Activated CD4-positive, alpha-beta T cell treated with anti-CD3 and anti-CD28 coated beads, Interleukin-2, amount 50 U/mL, for 1 hour (primary cell): ENCODE measurements at places on chromosomes 2 and 18.

GRCh38 chr2:67773851-67774250, 289.0 kb downstream of the C1D start:
- no peak for DNase-seq

- no peak for DNase-seq
Measured at GRCh38 chr2:72932045-72932740, 14.9 kb downstream of the EMX1 start.

DNA sequence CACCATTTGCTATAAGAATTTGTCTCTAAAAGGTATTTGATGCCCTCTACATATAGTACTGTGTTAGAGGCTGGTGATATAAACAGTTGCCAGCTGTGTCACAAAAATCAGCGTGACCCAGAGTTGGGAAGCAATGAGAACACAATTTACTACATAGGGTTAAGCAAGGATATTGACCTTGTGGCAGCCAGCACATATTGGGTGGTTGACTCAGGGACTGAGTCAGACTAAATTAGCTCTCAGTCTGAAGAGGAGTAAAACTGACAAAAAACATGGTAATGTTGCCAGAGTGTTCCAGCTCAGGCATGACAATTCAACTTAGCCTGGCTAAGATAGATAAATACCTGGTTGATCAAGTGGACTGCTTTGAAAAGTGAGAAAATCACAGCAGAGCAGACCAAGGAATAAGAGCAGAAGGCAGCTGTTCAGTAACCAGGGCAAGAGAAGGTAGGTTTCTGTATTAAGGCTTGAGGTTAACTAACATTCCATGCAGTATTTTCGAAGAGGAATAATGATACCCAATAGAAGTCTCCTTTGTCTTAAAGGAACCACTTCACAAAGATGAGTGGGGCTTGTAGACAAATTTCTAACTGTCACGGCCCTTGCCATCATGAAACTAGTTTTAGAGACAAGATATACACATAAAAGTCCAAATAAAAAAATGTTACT, 108.2 kb upstream of the ERBB4 start:
- no peak for DNase-seq

GRCh38 chr18:79902075-79902474, 49.4 kb downstream of the SLC66A2 start:
- DNase-seq, result no peak

DNA sequence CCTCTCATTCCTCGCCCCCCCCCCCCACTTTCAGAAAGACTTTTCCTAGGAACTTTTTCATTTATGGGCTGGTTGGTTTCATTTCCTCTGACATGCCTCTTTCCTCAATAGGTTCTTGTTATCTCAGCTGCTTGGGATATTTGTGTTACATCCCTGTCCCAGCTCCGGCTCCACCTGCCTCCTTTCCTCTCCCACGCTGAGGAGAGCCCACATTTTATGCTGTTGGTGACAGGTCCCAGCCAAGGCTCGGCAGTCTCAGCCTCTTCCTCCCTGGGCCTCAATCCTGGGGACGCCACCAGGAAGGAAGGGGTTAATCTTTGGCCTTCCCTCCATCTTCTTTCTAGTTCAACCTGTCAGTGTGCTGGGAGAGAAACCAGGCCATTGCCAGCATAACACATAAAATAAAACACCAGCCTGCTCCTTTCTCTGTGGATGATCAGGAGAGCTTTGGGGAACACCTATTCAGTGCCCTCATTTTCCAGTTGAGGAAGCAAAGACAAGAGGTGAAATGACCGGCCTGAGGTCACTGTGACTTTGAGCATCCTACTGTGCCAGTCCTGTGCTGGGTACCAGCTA, 216.9 kb upstream of the TNP1 start:
- DNase-seq, result no peak

DNA sequence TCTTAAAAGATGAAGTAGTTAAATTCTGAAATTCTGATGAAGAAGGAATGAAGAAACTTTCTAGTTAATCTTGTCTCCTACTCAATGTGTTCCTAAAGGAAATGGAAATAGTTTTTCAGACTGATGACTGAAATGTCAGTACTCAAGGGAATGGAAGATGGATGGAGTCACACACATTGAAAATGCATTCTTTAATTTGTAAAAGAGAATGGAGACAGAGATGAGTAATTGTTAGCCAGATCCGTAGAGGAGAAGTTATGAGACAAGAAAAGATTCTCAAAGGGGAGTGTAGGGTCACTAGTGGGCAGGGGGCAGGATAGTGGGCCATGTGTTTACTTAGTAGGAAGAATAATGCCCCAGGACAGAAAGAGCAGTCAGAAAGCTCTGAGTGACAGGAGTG, 13.3 kb downstream of the ZSWIM2 start:
- DNase-seq, result no peak

GRCh38 chr18:38957736-38958135, 1392.1 kb upstream of the CELF4 start:
- no peak for DNase-seq

DNA sequence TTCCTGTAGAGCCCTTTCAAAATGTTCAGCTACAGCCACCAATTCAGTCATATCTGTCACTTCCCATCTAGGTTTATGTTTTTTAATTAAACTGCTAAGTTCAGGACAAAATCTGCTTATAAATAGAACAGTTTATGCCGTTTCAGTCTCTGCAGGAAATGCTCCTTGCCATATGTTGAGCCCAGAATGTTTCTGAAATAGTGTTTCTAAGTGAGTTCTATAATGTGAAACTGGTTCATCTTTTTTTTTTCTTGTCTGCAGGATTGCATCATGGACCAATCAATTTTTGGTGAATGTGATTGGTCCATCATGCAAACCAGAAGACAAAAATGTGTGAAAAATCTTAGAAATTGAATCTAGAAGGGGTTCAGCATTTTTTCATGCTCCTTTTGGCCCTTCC, 30.2 kb upstream of the RHOB start:
- no peak for DNase-seq

GRCh38 chr2:108074150-108074549, 87.8 kb downstream of the SLC5A7 start:
- no peak for DNase-seq

DNA sequence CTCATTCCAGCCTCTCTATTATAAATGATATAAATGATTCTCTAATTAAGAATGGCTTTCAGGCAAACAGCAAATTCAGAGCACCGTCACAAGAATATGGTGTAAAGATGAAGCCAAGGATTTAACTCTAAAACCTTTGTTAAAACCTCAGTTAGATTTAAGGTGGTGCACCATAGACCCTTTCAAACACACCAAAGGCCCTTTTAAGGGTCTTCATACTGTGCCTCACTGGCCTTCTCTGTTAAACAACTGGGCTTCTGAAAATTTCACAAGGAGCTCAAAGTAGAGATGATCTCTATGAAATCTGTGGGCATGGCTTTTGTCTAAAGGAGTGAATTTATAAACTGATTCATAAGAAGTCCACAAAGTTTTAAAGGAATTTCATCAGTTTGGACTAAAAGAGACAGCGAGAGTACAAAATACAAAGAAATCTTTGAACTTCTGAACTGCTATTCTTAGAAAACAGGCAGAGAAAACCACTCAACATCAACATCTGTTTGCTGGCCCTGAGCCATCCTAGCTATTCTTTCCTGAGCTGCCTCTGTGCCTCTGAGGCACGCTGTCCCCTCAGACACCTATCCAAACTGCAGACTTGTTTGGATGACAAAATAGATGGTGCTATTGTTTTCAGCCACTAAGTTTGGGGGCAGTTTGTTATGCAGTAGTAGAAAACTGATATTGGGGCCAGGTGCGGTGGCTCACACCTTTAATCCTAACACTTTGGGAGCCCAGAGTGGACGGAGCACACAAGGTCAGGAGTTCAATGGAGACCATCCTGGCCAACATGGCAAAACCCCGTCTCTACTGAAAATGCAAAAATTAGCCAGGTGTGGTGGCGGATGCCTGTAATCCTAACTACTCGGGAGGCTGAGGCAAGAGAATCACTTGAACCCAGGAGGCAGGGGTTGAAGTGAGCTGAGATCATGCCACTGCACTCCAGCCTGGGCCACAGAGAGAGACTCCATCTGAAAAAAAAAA, 72.9 kb upstream of the MYCN start:
- no peak for DNase-seq

DNA sequence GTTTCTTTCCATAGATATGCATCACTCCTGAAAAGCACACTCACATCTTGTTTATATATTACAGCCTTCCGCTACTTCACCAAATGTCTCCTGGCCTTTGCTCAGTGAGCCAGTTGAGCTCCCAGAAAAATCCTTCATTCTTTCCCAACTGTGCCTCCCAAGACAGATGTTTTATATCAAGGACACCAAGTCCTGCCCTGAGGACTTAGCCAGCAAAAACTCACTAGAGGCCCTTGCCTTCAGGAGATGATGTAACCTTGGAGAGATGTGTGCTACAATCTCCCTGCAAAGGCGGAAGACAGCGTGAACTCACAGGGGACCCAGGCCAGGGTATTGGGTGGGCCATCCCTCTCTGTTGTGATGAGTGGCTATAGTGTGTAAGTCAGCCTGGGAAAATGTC, 86.1 kb upstream of the CTAGE1 start:
- DNase-seq, result no peak

DNA sequence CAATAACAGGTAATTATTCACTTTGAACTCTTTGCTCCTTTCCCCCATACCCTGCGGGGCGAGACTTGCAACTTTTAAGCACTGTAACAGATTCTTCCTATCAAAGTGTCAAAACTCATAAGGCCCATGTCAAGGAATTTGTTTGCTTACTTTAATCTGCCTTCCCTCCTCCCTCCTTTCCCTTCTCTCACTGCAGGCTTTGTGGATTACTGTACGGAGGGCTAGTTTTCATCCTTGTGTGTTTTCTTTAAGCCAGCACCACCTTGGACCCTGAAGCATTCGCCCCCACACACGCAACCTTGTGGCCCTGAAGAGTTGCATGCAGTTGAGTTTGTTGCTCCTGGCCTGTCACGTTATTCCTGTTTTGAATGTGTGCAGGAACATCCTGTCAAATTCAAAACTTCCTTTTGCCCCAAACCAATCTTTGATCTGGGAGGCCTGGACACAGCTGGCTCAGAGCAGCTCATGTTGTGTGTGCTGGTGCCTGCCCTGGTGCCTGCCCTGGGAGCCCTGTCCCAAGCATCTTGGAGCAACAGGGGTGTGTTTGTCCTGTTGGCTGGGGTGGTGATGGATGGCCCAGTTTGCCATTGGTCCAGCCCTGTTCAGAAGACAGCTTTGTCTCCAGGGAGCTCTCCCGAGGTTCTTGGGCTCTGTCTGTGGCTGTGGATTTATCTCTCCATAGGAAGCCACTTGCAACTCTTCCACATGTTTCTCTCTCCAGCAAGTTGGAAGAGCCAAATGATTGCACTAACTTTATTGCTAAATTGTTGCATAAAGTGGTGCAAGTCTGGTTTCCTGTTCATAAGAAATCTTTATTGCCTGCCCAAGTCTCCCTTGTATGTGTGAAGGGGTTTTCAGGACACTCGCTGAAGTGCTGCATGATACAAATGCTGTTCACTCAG, 199.6 kb downstream of the VAPA start:
- no peak for DNase-seq

DNA sequence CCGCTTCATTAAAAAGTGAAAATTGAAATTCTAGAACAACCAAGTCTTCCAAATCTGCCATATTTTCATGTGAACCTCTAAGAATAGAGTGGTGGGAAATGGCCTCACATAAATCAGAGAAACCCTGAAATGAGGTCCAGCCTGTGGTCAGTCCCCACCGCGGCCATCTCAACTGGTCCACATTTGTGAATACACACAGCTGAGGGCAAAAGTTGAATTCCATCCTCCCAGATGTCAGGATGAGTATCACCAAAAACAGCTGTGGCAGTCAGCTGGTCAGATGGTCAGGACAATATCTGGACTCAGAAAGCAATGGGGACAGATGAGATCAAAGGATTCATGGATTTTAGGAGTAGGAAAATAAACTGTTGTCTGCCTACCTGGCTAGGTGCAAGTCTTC, 219.4 kb upstream of the NCKAP5 start:
- no peak for DNase-seq

DNA sequence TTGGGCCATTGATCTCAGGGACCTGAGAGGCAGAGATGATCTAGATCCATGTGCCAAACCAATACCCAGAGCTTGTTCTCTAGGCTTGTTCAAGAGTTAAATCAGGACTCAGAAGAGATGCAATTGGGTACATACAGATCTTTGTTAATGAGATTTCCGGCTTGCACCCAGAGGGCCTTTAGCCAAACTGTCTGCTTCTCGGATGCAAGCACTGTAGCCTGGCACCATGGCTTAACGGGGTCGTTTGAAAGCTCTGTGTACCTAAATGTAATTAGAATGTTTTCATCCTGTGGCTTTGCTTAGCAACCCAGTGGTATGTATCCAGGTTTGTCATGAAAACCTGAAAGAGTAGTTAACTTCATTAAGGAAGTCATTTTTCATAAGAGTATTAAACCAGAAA, 94.2 kb downstream of the TPGS2 start:
- DNase-seq, result no peak

- DNase-seq, result no peak
Measured at GRCh38 chr2:129499747-129500146, 479.7 kb upstream of the RAB6C start.

- DNase-seq, result no peak
Measured at GRCh38 chr18:27235218-27235870, 50.2 kb upstream of the CHST9 start.

GRCh38 chr2:223692191-223692947, 90.2 kb upstream of the SCG2 start:
- no peak for DNase-seq

GRCh38 chr2:165240916-165241315, 1.7 kb downstream of the SCN2A start:
- DNase-seq, result no peak

DNA sequence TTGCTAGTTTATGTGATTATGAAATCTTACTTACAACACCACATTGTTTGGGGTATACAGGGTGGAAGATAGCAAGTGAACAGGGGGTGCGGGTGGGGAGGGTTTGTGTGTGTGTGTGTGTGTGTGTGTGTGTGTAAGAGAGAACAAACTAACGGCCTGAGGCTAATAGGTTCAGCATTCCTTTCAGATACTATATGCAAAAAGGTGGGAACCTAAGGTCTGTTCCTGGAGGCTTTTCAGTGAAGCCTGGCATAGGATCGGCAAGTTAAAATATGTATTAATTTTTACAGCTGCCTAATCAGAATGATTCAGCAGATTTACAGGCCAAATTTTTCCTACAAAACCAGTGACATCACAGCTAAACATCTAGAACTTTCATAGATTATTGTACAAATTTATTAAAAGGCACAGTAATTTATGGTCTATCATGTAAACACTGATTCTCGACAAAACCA, 7.6 kb upstream of the SPDYA start:
- no peak for DNase-seq

DNA sequence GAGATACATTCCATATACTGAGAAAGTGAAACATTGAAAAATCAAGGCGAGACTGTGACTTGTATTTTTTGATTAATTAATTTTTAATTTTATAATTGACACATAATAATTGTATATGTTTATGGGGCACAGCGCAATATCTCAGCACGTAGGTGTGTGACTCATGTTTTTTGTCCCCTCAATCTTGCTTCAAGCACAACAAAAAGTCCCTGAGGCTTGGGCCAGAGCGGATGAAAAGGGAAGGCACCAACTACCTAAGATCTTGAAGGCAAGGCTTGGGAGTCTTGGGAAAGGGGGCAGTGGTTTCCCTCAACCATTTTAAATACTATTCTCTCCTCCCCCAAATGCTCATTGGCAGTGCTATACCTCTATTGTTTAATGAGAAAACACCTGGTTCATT, 9.9 kb downstream of the SGPP2 start:
- no peak for DNase-seq
